Lung (tissue), 17 donors: ENCODE measurements at places on chromosomes 11 and 22. TPM values are rescaled to one million over a fixed set of nuclear protein-coding genes. Genes with fewer than 3 reads are reported as not detected.

DNA sequence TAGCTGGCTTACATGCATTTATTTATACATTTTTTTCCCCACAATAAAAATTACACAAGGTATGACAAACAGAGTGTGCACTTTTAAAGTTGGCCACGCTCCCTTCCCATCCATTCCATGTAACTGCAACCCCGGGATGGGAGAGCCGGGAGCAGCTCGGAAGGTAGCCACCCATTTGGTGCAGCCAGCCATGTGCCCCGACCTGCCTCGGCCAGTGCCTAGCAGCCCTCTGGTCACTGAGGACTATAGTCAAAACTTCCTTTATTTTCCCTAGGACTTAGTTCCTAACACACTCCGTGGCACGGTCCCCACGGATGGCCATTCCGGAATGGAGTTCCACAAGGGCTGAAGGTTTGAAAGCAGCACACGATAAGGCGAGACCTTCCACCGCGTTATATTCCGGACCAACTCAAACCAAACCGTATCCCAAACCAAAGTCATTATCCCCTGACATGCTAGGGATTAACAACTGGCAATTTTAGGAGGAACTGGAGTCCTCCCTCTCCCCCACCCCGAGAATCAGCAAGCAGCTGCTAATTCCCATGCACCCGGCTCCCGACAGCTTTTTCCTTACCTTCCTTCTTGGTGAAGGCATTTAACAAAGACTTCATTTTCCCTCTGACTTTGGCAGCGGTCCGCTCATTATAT, 426.4 kb downstream of the SHANK2 start:
- no peaks in the 10 kb centered on the region for H3K36me3 ChIP-seq
- H3K27me3 ChIP-seq = peaks cover 8% of the 10 kb centered on the region
- no peak for DNase-seq
- peaks cover 7% of the 10 kb centered on the region for H3K4me1 ChIP-seq
- H3K4me3 ChIP-seq = no peak overlapping the region
- no peak overlapping the region for H3K27ac ChIP-seq

GRCh38 chr11:116638463-116638862, 134.3 kb downstream of the BUD13 start:
- H3K4me3 ChIP-seq = no peak overlapping the region
- no peak overlapping the region for H3K27ac ChIP-seq
- no peaks in the 10 kb centered on the region for H3K36me3 ChIP-seq
- H3K27me3 ChIP-seq = no peaks in the 10 kb centered on the region

- H3K36me3 ChIP-seq = no peaks in the 10 kb centered on the region
- DNase-seq = no peak
- no peaks in the 10 kb centered on the region for H3K4me1 ChIP-seq
- no peaks in the 10 kb centered on the region for H3K27me3 ChIP-seq
- no peak overlapping the region for H3K27ac ChIP-seq
Measured at GRCh38 chr11:110645253-110645652, 67.0 kb downstream of the ARHGAP20 start.

NCF4 gene
- 41.5 TPM for total RNA-seq

- no peaks in the 10 kb centered on the region for H3K27me3 ChIP-seq
- no peaks in the 10 kb centered on the region for H3K4me1 ChIP-seq
- H3K27ac ChIP-seq = no peak overlapping the region
- no peak for DNase-seq
Measured at GRCh38 chr22:47390026-47390970, 627.8 kb downstream of the TBC1D22A start.
